T-helper 2 cell (primary cell): ENCODE measurements at places on chromosomes 1 and 21.

GRCh38 chr1:14598498-14599182, at the start of gene KAZN:
Gene KAZN (plus strand): TSS chr1:14598685.
- DNase-seq = no peak

DNA sequence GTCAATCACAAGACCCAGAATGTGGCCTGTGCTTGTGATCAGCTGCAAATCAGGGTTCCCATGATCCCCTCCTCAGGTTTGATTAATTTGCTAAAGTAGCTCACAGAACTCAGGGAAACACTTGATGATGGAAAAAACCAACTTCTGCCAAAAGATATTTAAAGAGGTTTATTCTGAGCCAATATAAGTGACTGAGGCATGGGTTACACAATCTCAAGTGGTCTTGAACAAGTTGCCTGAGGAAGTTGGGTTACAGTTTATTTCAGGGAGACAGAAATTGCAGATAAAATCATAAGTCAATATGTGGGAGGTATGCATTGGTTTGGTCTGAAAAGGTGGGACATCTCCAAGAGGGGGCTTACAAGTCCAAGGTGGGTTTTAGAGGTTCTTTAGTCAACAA, 243.1 kb downstream of the S1PR1 start:
- DNase-seq = no peak

DNA sequence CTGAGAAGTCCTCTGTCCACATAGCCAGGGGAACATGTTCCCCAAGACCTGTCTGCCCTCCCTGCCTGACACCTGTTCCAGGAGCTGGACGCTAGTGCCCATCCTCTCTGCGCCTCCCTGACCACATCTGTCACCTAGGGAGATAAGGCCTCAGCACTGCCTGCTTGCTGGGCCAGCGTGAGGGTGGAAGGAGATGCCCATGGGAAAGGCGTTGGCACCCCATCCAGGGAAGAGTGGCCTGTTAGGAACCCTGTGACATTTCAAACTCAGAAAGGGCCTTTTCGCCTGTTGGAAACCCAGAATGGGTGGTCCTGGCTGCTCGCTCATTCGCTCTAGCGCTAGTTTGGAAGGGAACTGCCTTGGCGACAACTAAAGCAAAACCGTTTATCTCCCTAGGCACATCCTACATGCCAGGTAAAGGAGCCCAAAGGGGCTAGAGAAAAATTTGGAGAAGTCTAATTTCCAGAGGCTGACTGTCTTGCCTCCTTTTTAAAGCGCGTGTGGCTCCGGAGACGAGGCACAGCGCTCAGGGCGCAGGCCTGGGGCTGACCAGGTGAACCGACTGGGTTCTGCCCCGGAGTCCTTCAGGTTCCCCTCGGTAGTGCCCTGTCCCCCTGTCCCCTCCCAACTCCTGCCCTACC, 410 bp downstream of the ACTA1 start:
- no peak for DNase-seq

DNA sequence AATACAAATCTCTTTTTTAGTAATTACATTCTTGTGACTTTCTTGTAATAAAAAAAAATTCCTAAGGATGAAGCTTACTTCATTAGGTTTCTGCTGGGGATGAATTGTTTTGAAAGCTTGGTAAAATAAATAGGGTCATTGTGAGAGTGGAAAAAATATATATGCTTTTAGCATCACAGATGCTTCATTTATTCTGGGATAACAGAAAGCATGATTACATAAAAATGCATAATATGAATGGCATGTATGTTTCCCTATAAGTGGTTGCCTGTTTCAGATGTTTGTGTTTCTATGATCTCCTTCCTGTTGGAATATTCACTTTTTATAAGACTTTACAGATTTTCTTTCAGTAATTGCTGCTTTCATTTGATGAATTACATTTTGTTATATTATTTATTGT, 42.3 kb downstream of the HMCN1 start:
- no peak for DNase-seq

DNA sequence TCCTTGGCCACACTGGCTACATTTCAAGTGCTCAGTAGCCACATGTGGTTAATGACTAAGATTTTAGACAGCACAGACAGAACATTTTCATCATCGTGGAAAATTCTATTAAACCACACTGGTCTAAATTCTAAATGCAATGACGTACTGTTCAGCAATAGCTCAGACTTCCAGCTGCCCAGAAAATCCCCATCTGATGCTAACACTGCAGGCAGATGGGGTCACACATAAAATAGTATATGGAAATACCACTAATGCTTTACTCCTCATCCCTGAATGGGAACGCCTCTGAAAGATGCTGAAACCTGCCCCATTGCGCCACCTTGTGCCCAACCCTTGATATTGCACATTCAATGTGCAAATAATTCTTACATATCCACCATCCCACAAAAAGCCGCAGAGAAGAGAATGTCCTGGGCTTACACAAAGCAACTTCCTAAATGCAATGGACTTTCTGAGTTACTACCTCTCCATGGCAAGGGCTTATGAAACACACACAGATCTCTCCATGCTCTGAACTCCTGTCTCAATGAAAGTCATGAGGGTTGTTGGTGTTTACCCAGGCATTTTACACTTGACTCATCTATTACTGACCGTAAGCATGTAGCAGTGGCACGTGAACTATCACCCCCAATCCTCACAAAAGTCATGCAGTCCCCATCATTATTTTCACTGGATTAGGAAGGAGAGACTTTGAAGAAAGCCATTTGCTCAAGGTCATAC, 20.3 kb upstream of the SLC5A9 start:
- DNase-seq = peak; percentile 25

DNA sequence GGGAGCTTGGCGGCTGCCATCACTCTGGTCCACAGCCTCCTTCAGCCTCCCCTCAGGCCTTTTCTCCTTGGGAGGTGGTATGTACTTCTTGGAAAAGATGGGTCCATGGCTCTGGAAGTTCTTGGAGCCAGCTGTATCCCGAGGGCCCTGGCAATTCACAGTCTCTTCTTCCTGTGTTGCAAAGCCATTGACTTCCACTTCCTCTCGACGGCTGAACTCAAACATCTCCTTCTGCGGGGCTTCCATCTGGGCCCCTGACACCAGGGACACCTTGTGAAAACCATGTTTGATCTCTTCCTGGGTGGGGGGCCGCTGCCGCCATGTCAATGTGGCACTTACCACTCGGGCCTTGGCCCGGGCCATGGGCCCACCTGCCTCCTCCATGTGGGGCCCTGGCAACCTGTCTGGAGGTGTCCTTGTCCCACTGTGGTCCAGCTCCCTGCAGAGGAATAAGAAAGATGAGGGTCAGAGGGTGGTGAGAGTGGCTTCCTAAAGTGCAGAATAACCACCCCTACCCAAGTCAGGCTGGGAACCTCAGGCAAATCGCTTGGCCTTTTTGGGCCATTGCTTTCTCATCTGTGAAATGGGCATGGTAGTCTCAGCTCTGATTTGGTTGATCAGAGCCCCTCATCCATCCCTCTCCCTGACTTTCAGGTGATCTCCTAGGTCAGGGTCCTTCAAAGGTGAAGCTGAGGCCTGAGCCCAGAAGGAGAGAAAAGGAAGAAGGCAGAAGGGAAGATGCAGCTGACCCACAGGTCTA, 7.5 kb downstream of the CRYBG2 start:
- no peak for DNase-seq

DNA sequence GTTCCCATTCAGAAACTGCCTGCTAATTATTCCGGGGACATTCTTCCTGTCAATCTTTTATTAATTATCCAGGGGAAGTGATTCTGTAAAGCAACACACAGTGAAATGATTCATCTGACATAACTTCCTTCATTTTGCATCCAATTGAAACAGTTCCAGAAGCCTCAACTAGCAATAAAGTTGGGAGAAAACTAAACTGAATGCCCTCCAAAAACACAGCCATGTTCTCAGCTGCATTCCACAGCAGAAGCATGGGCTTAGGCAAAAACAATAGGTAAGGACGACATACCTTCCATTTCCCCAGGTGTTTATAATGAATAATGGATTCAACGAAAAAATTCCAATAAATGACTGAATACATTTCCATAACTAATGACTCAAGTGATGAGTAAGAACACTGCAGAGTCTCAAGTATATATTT, 36.9 kb upstream of the TARBP1 start:
- no peak for DNase-seq

DNA sequence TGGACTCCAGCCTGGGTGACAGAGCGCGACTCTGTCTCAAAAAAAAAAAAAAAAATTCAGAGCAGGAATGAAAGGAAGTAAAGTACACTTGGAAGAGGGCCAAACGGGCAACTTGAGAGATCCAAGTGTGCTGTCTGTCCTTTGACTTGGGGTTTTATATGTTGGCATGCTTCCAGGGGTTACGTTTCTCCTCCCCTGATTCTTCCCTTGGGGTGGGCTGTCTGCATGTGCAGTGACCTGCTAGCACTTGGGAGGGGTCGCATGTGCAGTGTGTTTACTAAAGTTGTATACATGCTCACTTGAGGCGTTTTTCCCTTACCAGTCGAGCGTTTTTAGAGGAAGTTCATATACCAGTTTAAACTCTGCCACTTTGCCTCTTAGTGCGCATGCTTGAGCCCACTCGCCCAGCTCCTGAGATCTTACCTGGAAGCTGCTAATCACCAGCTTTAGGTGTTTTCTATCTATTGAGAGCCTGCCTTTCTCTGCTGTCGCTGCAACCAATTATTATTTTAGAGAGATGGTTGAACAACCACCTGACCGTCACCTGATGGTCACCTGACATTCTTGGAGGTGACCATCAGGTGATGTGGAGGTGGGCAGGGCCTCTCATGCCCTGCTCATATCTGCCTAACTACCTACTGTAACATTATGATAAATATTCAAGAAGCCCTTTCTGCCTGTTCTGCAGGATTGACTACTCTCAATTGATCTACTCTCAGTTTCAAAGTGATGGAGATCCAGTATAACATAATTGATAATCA, 140.1 kb downstream of the MACF1 start:
- no peak for DNase-seq

- DNase-seq = no peak
These were observed 200.9 kb downstream of the PLPP3 start for GRCh38 chr1:56378341-56379070.
